ENCODE measurements at places on chromosomes 13 and 19.

- DNase-seq, result no peak
Measured at GRCh38 chr13:102915393-102915930, 69.6 kb downstream of the ERCC5 start.

GRCh38 chr19:38669552-38669951 is 22.1 kb downstream of the ACTN4 start:
- no peak for DNase-seq

- DNase-seq, result no peak
Measured at GRCh38 chr13:66657165-66657881, 572.8 kb downstream of the PCDH9 start.

GRCh38 chr19:1847684-1848398 is 442 bp downstream of the REXO1 start:
- peak; percentile 75 for DNase-seq

- peak; percentile 95 for DNase-seq
Measured at GRCh38 chr19:4909897-4910593, 744 bp downstream of the UHRF1 start.

GRCh38 chr19:32881766-32882165 is 12.2 kb upstream of the SLC7A9 start:
- DNase-seq, result no peak

- no peak for DNase-seq
Measured at GRCh38 chr13:99572131-99572530, 70.9 kb downstream of the TM9SF2 start.

DNA sequence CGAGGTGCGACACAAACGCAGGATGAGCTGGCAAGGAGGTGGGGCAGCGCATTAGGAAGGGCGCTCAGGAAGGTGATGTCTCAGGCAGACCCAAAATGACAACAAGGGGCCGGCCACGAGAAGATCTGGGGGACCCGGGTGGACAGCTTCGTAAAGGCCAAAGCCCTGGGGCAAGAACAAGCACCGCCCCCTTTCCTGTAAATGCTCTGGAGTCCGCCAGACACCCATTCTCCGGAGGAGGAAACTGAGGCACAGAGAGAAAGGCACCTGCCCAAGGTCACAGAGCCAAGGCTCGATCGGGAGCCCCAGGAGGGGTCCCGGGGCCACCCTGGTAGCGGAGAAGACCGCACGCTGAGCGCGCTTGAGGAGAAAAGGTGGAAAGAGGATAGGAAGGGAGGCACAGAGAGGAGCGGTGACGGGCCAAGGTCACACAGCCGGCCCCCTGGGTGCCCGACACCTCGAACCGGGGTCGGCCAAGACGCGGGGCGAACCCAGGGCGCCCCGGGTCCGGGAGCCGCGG is 571 bp downstream of the SAFB2 start:
- peak; percentile 69 for DNase-seq

DNA sequence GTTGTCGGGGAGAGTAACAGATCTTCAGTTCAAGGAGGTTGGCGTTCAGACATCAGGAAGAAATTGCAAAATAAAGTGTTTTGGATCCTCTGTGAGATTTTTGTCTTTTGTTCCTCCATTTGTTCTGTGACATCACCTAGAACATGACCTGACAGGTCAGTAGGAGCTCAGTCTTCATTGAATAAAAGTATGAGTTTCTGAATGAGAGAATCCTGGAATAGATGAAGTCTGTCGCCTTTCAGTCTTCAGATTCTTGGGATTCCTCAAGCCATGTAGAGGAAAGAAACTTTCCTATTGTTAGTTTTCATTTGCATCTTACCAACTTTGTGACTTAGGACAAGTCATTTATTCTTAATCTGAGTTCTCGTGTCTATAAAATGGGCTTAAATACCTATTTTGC is 14.4 kb downstream of the ARHGAP35 start:
- no peak for DNase-seq

Measured in activated CD8-positive, alpha-beta memory T cell treated with anti-CD3 and anti-CD28 coated beads for 24 hours (primary cell).